ENCODE measurements at places on chromosomes 12 and 14. TPM values are rescaled to one million over a fixed set of nuclear protein-coding genes. Genes with fewer than 3 reads are reported as not detected.

Gene TAS2R20
- total RNA-seq: 2.0 TPM

Gene ZNF385A
- total RNA-seq: 0.91 TPM

Gene EIF5
- 255 TPM for total RNA-seq

Gene TPPP2
- total RNA-seq: not detected

Gene TESPA1
- total RNA-seq: 74.6 TPM

Gene KRT2
- total RNA-seq: not detected

Gene SERPINA4
- not detected for total RNA-seq

Gene DEGS2
- not detected for total RNA-seq

Gene TAS2R8
- not detected for total RNA-seq

Gene EEA1
- total RNA-seq: 14.7 TPM

Gene ENDOU
- total RNA-seq: not detected

Gene KRT77
- total RNA-seq: not detected

Gene TAS2R43
- 0.53 TPM for total RNA-seq

Gene TAS2R30
- total RNA-seq: 3.4 TPM

Gene TMPRSS12
- not detected for total RNA-seq

Gene C12orf56
- not detected for total RNA-seq

Gene MRPL52
- total RNA-seq: 107 TPM

Measured in activated CD8-positive, alpha-beta memory T cell treated with anti-CD3 and anti-CD28 coated beads, Interleukin-2, amount 10 ng/mL, durations not matched to agents 7 days and 5 days (primary cell).